ENCODE measurements at places on chromosomes 12 and 14.

DNA sequence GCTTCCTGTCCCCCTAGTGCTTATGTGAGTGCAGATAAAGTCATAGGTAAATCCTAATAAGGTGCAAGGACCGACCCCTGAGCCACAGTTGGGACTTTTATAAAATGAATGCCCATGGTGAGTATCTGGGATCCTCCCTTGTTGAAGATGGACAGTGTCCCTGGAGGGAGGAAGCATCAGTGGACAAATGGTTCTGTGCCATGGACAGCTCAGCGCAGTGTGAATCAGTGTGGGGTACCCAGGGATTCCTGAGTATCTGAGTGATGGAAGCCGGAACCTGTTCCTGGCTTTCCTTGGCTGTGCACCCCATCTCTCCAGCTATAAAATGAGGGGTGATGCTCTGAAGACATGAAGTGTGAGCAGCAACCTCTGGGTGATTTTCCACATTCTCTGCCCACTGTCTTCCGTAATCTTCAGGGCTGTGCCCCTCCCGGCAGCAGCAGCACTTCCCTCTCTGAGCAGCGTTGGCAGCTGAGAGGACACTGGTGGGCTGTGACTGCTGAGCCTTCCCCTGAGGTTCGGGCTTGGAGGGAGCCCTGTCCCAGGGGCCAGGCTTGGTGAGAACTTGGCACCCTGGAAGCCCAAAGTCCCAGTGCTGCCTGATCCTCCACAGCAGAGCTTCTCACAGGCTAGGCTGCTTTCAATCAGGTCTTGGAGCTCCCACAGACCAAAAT is 25.0 kb downstream of the VCPKMT start:
- DNase-seq: no peak

DNA sequence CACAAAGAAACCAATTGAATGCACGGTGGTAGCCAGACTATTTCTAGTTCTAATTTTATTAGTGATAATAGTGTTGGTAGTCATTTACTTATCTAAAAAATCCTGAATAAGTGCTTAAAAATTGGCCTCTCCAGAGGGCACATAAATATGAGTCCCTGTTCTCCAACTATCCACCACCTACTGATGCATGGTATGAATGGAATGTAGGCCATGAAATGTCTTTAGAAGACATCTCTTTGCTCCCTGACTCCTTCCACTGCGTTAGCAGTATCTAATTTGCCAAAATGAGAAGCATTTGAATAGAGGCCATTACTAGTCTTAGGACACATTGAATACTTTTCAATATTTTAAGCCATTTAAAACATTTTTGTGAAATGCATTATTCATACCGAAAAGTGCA is 261.7 kb downstream of the LRFN5 start:
- DNase-seq: no peak

- no peak for DNase-seq
Observed at GRCh38 chr14:41609704-41610183, 3.1 kb downstream of the LRFN5 start.

DNA sequence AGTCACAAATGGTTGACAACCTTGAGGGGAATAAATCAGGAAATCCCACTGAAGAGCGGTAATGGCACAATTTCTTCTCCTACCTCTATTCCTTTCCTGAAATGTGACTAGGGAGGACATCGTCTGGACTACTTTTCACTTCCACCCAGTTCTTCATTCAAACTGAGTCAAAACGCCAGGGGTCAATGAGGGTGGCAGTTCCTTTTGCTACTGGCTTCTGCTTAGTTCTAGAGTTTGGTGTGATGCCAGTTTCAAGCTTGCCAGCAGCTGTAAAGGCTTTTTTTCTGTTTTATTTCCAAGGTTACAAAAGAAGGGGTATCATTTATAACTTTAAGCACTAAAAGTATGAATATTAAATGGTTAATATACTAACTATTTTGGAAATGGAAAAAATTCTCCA is 286.5 kb downstream of the SOX5 start:
- no peak for DNase-seq

GRCh38 chr14:96881713-96882112 is 84.5 kb downstream of the VRK1 start:
- no peak for DNase-seq

GRCh38 chr12:92987846-92988621 is 58.9 kb upstream of the EEA1 start:
- no peak for DNase-seq

DNA sequence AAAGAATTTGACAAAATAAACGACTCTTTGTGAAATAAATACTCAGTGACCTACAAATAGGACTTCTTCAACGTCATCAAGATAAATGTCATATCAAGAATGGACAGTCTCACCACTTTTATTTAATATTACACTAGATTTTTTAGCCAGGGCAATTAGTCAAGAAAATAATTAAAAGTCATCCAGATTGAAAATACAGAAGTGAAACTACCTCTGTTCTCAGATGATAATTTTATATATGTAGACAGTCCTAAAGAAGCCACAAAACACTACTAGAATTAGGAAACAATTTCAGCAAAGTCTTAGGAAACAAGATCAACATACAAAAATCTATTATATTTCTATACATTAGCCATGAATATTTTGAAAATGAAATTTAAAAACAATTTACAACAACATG is 689.6 kb upstream of the SEL1L start:
- DNase-seq: no peak

DNA sequence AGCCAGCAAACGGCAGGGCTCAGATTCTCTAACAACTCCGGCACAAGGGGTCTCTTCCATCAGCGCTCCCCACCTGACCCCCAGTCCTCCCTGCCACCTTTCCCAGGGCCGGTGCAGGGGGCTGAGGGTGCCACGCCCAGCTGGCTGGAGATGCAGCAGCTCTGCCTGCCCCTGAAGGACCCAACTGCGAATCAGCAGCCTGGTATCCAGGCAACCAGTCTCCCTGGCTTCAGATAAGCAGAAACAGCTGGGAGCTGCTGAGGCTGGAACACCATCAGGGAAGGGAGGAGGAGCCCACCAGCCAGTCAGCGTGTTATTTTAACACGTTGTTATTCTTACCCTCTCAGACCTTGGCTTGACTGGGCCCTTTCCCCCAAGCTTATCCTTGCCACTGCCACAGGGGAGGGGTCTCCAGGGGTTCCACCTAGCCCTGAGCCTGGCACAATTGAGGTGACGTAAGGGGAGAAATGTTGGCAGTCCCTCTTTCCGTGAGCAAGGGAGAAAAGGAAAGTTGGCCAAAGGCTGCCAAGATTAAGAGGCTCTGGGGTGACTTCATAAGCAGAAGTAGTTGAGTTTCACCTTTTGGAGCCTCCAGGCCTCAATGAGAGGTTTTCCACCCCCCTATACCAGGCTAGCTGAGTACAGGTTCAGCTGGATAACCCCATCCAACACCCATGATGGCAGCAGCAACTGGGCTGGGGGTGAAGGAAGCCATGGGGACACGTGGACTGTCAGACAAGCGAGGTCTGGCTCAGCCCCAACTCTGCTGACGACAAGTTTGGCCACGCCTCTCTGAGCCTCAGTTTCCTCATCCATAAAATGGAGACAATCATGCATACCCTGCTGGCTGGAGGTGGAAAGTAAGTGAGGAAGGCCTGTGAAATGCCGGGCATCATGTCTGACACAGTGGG is 91.1 kb downstream of the IRF2BPL start:
- no peak for DNase-seq

GRCh38 chr12:59194794-59195193 is 274.5 kb upstream of the LRIG3 start:
- DNase-seq: no peak

- no peak for DNase-seq
Observed at GRCh38 chr12:104708891-104709290, 249.2 kb downstream of the SLC41A2 start.

GRCh38 chr12:80419644-80420043 is 24.4 kb upstream of the PTPRQ start:
- no peak for DNase-seq

DNA sequence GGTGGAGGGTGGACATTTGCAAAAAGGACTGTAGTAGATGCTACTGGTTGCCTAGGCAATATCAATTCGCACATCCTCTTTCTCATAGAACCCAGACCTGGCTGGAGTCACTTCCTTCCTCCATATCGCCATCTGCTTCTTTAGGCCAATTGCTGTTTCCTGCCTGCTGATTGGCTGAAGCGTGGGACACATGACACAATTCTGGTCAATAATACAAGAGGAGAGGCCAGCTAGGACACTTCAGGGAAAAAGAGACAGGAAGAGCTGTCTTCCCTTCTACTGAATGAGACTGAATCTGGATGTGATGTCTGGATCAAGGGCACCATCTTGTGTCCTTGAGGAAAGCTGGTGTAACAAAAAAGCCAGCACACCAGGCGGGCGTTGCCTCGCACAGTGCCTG is 53.8 kb downstream of the TRPV4 start:
- no peak for DNase-seq

DNA sequence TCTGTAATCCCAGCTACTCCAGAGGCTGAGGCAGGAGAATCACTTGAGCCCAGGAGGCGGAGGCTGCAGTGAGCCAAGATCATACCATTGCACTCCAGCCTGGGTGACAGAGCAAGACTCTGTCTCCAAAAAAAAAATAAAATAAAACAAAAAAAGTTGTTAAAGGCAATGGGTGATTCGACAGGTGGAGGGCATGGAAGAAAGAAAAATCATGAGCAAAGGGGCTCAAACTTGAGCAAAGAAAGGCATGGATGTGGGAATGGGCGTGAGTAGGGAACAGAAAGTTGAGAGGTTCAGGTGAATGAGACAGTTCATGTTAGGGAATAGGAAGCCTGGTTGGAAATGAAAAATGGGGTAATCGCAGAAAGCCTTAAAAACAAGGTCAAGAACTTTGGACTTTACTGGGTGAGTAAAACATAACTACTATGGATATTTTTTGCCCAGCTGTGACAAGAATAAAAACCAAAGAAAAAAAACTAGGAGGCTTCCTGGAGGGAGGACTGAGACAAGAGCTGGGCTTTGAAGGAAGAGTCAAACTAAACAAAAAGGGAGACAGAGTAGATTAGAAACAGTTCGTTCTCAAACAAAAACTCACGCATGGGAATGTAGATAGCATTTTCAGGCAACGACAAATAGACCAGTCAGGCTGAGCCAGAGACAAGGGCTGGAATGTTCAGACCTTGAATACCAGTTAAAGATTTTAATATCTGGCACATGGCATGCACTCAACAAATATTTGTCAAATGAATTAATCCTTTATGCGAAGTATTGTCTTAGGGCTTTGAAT is 18.8 kb downstream of the PYM1 start:
- no peak for DNase-seq

DNA sequence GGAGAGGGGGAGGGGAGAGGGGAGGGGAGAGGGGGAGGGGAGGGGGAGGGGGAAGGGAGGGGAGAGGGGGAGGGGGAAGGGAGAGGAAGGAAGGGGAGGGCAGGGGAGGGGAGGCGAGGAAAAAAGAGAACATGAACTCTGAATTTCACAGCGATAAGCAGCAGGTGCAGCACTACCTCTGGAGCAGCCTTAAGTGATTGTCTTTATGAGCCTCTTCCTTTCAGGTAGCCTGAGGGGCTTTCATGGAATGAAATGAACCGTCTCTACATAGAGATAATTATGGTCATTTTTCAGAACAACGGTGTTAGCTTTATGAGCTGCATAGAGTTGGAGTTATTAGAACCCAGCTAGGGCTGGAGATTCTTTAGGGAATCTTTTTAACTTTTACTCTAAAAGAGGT is 18.1 kb upstream of the PTCSC3 start:
- DNase-seq: no peak

- no peak for DNase-seq
Observed at GRCh38 chr12:115943630-115944391, 333.7 kb downstream of the MED13L start.

GRCh38 chr14:99187858-99188257 is 84.1 kb downstream of the BCL11B start:
- DNase-seq: no peak

- no peak for DNase-seq
Observed at GRCh38 chr14:96189281-96189711, 15.3 kb upstream of the BDKRB2 start.

DNA sequence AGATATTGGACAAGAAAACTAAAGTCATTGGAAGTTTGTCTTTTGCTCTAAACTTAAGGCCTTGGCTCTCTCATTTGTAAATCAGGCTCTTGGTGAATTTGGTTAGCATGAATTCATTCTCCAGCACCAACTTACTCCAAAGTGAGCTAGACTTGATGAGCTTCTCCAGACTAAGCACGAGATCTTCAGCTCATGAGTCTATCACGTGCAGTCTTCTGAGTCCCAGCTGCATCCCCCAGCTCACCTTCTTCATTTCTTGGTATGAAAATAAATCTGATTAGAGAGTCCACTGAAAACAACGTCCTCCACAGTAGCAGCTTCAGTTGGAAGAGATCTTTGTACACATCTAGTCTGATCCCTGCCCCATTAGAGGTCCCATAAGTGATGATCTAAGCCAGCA is 52.5 kb upstream of the DDX11 start:
- no peak for DNase-seq

DNA sequence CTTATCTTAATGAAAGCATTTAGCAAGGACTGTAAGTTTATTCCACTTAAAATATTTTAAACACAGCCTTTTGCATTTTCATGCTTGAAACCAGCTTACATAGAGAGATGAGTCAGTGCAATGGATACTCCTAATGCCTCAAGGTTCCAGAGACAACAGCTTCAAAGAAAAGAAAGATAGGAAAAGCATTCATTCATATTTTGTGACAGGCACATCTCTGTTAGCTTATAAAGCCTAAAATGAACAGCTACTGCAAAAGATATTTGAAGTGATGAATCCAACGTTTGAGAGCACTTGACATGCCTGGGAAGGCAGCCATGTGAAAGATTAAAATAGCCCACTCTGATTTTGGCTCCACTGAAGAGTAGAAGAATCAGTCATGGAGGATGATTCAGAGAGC is 814.5 kb downstream of the RPS29 start:
- no peak for DNase-seq

- DNase-seq: no peak
Observed at GRCh38 chr14:91754185-91754584, 22.3 kb upstream of the CATSPERB start.

DNA sequence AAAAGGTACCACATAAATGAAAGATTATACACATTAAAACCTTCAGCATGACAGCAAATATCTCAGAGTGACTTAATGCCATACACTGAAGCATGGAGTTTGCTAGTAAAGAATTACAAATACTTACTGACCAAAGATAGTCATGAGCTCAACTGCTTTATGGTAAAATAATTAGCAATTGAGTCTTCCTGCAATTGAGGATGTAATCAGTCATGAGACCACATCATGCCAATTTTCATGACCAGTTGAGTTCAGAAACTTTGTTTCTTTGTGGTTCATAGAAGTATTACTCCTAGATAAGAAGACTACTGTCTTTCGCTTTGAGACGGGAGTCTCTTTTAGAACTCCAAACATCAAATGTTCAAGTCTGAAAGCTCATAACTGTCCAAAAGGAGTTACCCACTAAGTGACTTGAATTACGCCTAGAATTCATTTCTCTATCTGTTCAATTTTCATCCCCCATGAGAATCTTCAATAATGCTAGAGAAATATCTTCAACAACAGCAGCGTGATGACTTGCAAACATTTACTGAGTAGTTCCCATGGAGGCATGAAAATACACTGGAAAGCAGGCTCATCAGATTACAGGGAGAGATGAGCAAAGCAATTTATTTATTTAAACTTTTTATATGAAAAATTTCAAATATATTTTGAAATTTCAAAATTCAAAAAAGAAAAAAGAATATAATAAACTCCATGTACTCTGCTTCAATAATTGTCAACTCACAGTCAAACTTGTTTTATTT is 120.0 kb downstream of the BTG1 start:
- no peak for DNase-seq

GRCh38 chr14:52077256-52077979 is 8.6 kb upstream of the NID2 start:
- DNase-seq: no peak

GRCh38 chr14:32209471-32209870 is 6.4 kb upstream of the RNU6-8 start:
- DNase-seq: no peak
